ENCODE measurements at places on chromosomes 13 and 19. TPM values are rescaled to one million over a fixed set of nuclear protein-coding genes. Genes with fewer than 3 reads are reported as not detected.

SIGLEC12 gene
- not detected for total RNA-seq

ACER1 gene
- total RNA-seq = not detected

GRCh38 chr19:33903489-33903850 is 106.8 kb downstream of the KCTD15 start:
- DNase-seq = no peak

DNA sequence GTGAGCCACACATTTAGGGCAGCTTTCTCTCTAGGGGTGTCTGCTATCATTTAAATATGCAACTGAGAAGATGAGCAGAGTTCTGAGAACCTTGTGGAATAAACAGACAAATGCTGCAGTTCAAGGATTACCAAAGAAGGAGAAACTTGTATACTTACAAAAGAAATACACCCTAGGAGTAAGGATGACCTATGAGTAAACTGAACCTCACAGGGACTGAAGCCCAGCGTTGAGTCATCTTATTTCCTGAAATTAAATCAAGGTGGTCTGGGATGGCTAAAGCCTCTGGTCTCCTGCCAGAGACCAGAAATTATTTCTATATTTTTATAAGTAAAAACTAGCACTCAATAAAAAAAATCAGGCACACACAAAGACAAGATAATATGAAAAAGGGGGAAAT is 40.1 kb downstream of the FAM216B start:
- DNase-seq = no peak

DNA sequence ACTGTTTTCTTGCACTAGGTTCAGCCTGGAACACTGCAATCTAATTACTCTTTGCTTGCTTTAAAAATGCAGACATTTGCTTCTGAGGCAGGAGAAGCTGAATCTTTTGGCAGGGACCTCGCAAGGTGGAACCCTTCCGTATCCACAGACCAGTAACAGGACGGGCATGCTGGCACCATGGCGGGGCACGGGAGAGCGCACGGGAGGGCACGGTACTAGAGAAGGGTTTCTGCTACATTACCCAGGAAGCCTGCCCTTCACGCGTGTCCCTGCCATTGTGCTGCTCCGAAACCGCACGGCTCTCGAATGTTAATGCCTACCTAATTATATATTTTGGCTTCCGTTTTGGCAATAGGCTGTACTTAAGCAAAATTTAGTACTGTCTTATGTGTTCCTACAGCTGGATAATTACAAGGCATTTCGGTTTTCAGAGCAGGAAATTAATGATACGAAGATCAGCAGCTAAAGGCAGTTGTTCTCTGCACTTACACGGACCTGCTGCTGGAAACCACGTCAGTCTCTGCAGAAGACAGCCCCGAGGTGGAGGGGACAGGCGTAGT is 430.4 kb downstream of the IRS2 start:
- DNase-seq = no peak

BCL2L12 gene
- total RNA-seq = 14.7 TPM

DNA sequence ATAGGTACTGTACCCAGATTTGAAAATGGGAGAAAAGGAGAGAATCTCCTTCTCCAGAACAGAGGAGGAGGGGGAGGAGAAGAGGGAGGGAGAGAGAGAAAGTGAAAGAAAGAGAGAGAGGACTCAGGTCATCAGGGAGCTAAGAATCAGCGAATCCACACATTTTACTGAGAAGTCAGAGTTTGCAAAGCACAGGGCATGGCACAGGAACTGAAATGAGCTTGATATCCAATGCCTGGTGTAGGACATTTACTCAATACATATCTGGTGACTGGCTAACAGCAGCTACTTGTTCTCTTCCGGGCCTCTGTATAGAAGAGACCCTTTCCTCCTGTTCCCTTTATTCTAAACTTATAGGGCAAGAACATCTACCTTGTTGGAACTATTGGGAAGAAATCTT is 375.1 kb downstream of the KLF5 start:
- DNase-seq = no peak

C5AR2 gene
- 15.2 TPM for total RNA-seq

KLK13 gene
- total RNA-seq = 31.2 TPM

TNFRSF19 gene
- 10.3 TPM for total RNA-seq

PNMA8A gene
- 1.5 TPM for total RNA-seq

GRCh38 chr19:50159078-50159477 is 4.0 kb downstream of the IZUMO2 start:
- no peak for DNase-seq

DNA sequence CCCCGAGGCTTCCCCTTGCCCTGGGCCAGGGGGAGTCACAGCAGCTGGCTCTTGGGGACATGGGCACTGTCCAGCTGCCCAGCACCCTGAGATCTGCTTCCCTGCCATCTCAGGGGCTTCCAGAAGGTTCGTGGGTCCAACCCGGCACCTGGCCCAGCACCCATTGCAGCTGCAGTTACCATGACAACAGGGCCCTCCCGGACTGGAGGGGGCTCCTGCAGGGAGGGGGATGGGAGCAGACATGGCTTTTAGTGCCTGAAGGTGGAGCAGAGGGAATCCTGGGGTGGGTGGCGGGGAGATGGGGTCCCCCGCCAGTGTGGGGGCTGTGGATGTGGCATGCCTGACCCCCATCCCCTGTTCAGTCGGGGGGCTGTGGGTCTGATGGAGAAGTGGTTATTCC is 14.7 kb downstream of the PIN1 start:
- DNase-seq = no peak

LRFN3 gene
- 9.1 TPM for total RNA-seq

GRCh38 chr13:78468621-78469020 is 134.7 kb downstream of the POU4F1 start:
- DNase-seq = no peak

ZNF841 gene
- 24.1 TPM for total RNA-seq

FFAR3 gene
- total RNA-seq = not detected

DNA sequence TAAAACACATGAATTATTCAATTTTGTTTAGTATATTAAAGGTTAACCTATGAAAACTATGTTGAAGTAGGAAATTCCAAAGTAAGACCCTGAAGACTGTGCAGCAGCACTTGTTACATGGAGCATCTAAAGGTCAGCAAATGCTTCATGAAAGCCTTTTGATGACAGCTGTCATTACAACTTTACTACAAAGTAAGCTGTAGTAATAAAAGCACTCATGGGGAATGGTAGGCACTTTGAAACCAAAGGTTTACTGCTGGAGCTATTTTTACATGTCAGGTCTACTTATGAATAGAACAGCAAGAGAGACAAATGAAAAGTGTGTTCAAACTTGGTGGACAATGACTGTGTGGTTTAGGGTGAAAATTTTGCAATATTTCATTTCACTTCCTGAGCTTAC is 672.5 kb upstream of the PCDH20 start:
- no peak for DNase-seq
